ENCODE measurements at places on chromosomes 2 and 18.

GRCh38 chr2:46036929-46037328 is 260.3 kb upstream of the EPAS1 start:
- DNase-seq: no peak

DNA sequence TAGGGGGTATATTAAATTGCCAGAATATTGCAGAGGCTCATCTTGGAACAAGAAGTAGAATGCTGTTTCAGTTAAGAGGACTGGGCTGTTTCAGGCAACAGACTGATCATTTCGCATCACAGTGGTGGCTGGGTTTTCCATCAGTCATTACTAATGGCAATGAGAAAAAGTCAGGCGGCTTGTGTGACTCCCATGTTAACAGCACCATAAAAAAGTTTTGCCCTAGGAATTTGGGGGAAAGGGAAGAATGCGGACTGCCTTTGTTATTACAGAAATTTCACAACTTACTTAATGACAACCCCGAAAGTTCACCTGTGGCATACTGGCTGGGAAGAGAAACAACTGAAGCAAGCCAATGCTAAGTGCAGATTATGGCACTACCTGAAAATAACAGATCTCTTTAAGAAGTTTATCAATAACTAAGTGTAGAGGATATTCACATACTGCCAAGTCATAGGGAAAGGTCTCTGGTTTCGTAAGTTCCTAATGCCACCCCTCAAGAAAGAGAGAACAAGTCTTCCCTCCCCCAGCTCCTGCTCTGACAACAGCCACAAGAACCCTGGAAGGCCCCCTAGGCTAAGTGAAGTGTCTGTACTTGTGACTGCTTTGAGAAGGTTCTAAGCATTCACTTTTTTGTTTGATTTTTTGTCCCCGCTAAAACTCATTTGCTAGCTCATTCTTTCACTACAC is 40.5 kb upstream of the AP1S3 start:
- no peak for DNase-seq

- DNase-seq: no peak
These were observed 3.7 kb downstream of the FAM171B start for GRCh38 chr2:186697536-186697935.

GRCh38 chr2:9803023-9803805 is 40.1 kb upstream of the TAF1B start:
- DNase-seq: no peak

GRCh38 chr2:239778861-239779558 is 246.1 kb downstream of the NDUFA10 start:
- DNase-seq: no peak

DNA sequence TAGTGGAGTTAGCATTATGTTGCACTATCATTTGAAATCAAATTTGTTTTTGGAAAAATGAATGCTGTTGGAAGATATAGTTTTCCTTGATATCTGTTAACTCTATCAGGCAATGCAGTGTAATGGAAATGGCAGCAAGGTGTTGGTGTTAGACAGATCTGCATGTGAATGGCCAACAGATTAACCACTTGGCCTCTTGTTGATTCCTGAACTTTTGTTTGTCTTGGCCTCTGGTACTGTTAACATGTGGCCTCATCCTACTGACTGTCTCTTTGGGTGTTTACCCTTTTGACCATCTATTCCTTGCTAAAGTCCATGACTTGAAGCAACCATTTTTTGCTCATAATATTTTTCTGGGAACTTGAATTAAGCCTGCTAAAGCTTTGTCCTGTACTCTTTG is 110.2 kb upstream of the CDH2 start:
- no peak for DNase-seq

Data from Caki2 (cell line).